NCI-H1436 (cell line): ENCODE measurements at places on chromosomes 7 and 10.
A peak's percentile ranks its signal among the peaks of the same experiment; 100 is the strongest.

DNA sequence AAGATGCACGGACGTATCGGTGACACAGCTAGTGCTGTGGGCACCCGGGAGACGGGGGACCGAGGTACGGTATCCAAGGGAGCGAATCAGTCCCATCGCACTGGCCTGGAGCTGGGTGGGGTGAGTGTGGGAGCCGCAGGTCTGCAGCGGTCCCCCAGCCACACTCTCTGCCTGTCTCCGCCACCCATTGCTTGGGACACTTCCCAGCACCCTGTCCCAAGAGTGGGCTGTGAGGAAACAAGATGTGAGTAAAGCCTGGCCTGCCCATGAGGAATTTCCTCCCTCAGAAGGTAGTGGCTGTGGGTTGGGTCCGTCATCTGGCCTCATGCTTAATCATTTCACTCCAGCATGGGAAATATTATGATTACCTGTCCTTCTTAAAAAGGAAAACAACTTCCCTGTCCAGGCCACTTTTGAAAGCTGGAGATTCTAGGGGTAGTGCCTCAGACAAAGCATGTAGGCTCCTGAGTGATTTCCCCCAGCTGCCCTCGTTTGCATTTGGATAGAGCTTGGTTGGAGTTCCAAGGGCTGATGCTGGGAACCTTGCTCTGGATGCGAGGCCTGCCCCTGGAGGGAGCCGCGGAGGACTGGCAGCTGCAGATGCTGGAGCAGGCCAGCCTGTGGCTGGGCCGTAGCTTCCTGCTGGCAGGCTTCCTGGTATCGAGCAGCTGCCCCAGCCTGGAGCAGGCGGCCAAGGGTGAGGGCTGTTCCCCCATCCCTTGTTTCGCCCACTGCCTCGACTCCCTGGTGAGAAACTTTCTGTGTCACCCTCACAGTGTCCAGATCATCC, 6.2 kb upstream of the ACTR3C start:
- no peak for DNase-seq

DNA sequence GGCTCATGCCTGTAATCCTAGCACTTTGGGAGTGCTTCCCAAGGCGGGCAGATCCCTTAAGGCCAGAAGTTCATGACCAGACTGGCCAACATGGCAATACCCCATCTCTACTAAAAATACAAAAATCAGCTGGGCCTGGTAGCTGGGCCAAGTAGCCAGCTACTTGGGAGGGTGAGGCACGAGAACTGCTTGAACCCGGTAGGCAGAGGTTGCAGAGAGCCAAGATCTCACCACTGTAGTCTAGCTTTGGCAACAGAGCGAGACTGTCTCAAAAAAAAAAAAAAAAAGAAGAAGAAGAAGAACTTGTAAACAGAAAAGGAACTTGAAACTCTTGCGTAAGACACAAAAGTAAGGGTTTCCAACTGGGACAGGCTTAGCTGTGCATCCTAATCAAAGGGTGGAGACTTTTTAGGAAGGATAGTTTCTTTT, 5.6 kb upstream of the IFIT2 start:
- no peak for DNase-seq

DNA sequence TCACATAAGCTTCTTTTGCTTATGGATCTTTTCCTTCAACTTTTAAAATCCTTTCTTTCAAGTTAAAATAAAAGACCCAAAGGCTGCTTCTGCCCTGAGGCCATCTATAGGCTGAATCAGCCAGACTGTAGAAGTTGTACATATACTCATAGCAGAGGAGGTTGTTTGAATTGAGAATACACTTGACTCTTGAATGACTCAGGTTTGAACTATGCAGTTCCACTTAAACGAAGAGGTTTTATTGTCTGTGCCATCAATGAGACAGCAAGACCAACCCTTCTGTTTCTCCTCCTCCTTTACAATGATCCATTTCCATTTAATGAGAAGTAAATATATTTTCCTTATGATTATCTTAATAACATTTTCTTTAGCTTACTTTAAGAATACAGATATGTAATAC, 5.8 kb downstream of the ZNF365 start:
- no peak for DNase-seq

DNA sequence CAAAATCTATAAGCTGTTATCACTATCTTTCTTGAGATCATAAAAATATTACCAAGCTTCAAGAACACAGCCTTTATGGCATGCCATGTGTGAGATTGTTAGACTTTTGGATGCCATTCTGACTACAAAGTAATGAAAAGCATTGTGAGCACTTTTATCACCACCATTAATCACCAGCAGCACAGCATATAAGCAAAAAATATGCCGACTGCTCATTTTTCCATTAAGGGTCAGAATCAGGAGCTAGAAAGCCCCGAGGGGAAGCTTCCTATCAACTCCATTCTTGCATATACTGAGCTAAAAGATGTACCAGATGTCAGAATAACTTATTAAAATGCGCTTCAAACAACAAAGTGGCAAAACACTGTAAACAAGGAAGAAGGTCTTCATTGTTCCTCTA, 114.3 kb downstream of the LMBR1 start:
- no peak for DNase-seq

GRCh38 chr7:104855861-104856260, 158.1 kb upstream of the KMT2E start:
- DNase-seq, result no peak

GRCh38 chr7:147014286-147014955, 897.8 kb downstream of the CNTNAP2 start:
- DNase-seq, result no peak

DNA sequence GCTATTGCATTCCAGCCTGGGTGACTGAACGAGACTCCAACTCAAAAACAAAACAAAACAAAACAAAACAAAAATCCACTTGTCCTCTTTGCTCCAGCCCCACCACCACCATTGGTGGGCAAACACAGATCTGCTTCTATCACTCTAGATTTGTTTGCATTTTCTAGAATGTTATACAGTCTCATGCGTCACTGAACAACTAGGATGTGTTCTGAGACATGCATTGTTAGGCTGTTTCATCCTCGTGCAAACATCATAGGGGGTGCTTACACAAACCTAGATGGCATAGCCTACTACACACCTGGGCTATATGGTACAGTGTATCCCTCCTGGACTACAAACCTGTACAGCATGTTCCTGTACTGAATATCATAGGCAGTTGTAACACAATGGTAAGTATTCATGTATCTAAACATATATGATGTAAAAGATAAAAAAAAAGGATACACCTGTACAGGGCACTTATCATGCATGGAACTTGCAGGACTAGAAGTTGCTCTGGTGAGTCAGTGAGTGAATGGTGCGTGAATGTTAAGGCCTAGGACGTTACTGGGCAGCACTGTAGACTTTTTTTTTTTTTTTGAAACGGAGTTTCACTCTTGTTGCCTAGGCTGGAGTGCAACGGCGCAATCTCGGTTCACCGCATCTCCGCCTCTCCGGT, 45.3 kb downstream of the BTBD16 start:
- no peak for DNase-seq

GRCh38 chr10:6297951-6298381, 95.2 kb downstream of the PFKFB3 start:
- DNase-seq, result no peak

DNA sequence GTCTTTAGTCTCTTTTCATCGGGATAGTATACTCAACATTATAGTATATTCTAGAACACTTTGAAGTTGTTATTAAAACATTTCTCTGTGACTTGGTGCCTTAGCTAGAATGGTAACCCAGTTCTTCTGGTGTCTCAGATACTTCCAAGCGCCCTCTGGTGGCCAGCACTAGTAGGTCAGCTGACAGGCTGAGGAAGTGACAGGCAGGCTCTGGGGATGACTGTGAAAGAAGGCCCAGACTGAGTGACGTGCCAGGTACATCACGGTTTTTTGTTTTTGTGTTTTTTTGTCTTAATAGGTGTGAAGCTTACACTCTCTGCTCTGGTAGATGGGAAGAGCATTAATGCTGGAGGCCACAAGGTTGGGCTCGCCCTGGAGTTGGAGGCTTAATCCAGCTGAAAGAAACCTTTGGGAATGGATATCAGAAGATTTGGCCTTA, 5.1 kb downstream of the COMTD1 start:
- DNase-seq, result peak; percentile 80

DNA sequence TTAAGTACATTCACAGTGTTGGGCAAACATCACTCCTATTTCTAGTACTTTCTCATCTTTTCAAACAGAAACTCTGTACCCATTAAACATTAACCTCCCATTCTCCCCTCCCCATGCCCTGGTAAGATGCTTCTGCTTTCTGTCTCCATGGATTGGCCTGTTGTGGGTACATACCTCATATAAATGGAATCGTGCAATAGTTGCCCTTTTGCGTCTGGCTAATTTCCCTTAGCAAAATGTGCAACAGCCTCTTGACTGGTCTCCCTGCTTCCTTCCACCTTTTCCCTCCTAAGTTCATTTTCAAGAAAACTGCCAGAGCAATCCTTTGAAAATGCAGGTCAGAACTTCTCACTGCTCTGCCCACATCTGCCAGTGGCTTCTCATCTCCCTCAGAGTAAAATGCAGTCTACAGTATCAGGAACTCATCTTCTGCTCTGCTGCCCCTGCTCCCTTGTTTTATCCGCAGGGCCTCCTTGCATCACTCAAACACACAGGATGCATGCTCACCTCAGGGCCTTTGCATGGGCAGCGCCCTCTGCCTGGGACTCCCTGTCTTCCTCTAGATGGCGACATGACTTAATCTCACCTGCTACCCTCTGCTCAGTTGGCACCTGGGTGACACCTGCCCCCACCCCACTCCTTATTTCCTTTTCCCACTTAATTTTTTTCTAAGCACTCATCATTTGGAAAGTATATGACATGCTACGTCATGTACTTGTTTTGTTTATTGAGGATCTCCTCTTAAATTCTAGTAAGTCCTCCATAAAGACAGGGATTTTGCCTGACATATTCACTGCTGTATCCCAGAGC, 44.3 kb upstream of the ECHDC3 start:
- DNase-seq, result no peak

GRCh38 chr10:55374917-55375316, 573.9 kb upstream of the PCDH15 start:
- no peak for DNase-seq

DNA sequence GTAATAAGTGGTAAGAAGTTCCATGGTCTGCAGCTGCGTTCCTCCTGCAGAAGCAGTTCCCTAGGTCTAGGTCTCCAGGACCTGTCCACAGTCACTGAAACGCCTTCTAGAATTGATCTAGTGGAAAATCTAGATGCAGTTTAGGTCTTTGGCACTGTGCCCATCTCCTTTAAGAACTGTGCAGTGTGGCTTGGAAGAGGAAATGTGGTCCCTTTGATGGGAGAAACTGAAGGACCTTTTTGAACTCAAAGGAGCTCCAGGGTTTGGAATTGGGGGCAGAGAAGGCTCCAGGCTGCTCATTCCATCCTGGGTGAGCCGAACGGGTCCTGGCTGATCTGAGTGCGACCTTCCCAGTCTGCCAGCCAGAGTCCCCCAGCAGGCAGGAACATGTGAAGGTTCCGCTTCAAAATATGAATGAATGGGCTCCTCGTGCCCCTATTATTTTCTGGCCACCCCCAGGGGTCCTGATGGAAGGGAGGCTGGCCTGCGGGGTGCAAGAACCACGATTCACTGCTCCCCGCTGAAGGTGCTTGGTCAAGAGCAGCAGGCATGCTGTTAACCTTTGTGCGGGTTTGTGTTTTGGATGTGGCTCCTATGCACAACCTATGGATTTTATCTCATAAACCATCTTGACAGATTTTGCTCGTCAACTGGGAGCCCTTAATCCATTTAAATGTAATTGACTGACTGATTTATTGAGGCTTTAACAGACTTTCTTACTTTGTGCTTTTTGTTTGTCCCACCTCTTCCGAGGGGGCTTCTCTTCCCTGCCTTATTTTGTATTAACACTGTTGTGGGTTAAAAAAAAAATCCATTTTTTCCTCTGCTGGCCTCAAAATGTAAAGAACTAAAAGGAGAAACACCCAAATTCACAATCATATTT, 36.7 kb downstream of the ZNF467 start:
- DNase-seq, result no peak

DNA sequence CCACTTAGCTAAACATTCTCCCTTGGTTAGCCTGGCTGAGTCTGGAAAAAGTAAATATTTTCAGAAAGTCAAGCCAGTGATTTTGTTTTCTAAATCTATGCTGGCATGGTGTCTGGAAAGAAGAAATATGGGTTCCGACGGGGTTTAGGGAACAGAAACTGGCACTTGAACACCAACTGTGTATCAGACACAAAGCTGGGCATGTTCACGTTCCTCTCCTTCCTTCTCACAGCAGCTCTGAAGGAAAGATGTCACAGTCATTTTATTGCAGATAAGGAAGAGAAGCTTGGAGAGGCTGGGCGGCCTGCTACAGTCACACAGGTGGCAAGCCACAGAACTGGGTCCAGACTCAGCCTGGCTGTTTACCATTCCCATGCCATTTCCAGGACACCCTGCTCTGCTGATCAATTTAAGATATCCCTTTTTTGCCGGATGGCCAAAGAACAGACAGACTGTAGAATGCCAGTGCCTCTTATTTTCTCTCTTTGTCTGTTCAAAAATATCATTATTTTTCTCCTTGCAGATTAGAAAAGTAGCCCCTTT, 118.8 kb downstream of the HERPUD2 start:
- DNase-seq, result no peak

GRCh38 chr7:37536706-37537105, 88.0 kb upstream of the ELMO1 start:
- no peak for DNase-seq

- DNase-seq, result no peak
Observed at GRCh38 chr7:88259656-88260380, 40.0 kb upstream of the SRI start.

GRCh38 chr10:21516242-21517131, 9.0 kb downstream of the SKIDA1 start:
- no peak for DNase-seq

DNA sequence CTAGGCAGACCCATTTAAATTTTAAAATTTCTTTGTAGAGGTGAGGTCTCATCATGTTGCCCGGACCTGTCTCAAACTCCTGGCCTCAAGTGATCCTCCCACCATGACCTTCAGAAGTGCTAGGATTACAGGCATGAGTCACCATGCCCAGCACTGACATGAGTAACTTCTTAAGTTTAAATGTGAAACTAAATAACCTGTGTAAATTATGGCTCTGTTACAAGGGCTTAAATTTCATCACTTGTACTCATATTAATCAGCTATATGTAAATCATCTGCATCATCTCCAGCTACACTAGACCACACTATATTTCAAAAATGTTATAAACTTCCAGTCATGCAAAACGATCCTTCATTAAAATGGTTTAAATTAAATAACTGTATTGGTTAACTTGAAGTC, 56.1 kb downstream of the ATAD1 start:
- DNase-seq, result no peak

DNA sequence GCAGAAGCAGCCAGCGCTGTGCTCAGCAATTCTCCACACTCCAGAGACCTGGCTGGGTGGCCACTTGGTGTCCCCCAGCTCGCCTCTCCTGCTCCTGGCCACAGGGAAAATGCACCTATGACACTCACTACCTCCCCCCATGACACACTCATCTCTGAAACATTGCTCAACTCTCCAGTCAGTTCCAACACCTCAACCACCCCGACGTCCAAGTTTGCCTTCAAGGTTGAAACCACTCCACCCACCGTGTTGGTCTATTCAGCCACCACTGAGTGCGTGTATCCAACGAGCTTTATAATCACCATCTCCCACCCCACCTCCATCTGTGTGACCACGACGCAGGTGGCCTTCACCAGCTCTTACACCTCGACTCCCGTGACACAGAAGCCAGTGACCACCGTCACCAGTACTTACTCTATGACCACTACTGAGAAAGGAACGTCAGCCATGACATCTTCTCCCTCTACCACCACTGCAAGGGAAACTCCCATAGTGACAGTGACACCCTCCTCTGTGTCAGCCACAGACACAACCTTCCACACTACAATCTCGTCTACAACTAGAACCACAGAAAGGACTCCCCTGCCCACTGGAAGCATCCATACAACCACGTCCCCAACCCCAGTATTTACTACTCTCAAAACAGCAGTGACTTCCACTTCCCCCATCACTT, 2.7 kb downstream of the MUC3A start:
- no peak for DNase-seq
